Stimulated activated CD4-positive, alpha-beta T cell treated with anti-CD3 and anti-CD28 coated beads, TNF-alpha, amount 100 ng/mL, for 48 hours (primary cell): ENCODE measurements at places on chromosomes 2 and 18.

DNA sequence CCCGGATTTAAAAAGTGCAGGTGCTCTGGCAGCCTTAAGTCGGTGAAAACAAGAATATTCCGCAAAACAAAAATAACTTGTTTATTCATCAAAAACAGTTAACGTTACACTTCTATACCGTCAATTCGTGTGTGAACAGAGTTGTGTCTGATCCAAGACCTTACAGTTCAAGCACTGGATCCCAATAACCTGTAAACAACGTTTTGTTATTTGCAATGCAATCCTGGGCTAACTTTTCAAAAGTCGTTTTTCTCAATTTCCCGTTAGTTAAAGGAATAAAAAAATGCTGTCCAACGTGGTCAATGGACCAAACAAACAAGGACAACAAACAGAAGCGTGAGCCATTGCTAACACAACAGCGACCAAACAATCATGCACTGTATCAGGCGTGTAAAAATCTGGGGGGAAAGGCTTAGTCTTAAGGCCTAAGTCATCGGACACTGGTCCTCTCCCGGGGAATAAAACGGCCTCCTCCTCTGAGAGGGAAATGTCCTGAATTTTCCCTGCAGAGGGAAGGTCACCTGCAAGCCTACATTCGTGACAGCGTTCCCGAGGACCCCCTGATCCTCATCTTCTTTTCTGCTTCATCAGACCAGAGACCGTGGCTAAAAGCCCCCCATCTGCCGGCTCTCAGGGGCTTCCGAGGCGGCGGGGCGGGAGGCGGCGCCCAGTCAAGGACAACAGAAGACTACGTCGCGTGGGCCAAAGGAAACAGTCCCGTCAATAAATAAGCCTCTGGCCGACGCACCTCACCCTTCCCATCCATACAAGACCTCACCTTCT is 490 bp downstream of the NDUFS1 start:
- DNase-seq, result no peak

DNA sequence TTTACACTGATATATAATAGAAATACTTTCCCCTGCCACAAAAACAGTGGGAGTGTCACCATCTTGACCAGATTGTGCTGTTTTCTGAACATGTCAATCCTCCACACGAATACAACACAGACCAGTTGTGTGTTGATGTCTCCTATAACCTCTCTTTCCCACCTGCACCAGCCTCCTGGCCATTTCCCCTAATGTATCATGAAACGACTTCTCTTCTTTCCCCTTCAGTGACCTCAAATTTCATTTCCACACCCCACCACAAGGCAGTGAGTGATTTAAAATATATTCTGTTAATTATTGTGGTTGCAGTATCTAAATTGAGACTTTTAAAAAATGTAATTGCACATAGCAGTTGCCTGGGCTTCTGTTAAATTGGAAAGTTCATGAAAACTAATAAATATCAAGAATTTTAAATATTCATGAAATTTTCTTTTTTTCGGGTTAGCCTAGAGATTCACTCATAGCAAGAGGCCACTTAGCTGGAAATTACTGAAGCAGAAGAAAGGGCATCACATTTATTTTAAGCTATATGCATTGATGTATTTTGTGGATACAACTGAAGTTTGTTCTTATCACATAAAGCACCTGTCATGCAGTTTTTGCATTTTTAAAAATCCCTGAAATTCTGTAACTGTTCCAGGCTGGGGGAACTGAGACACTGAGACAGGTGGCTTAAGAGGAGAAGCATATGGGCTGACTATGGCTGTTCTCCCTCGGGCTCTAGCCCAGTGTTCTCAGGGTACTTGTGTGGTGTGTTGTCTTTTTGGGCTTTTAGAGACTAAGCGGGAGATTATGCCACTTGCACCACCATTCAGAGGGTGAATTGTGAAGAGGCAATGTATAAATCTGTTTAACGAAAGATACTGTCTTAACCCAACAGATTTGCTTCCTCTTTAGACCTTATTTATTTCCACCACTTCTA is 15.9 kb downstream of the FAM171B start:
- DNase-seq, result no peak

- no peak for DNase-seq
These were observed 21.9 kb upstream of the ICOS start for GRCh38 chr2:203914546-203915182.

DNA sequence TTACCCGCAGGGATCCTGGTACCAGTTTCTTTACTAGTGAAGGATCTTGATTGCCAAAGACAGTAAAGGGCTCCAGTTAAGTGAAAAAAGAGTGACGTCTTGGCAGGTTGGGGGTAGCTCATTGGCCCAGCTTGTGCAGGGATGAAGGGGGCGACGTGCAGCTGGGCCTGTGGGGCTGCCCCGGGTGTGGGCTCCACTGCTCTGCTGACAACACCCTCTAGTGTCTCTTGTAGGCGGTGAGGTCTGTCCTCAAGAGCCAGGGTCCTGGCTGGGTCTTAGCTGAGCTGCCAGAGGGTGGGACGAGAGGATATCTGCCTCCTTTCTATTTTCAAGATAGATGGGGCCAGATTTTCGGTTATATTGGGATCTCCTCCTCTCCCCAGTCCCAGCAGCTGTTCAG is 6.1 kb downstream of the ARHGEF4 start:
- no peak for DNase-seq

DNA sequence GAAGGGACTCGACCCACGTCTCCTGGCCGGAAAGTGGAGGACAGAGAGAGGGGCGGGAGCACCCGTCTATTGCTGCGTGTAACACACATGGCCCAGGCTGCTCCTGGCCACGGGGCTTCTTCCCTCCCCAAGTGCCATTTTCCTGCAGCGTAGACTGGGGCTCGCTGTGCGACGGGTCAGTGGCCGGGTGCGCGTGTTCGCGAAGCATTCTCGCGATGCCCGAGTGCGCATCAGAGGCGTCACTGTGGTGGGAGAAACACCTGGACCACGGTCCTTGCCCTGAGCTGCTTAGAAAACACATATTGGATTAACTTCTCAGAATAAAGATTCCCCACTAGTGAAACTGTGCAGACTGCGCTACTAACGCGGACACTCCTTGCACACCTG is 200.8 kb downstream of the EIPR1 start:
- DNase-seq, result no peak

- DNase-seq, result no peak
These were observed 165.7 kb upstream of the SLC14A2 start for GRCh38 chr18:45449418-45450227.

DNA sequence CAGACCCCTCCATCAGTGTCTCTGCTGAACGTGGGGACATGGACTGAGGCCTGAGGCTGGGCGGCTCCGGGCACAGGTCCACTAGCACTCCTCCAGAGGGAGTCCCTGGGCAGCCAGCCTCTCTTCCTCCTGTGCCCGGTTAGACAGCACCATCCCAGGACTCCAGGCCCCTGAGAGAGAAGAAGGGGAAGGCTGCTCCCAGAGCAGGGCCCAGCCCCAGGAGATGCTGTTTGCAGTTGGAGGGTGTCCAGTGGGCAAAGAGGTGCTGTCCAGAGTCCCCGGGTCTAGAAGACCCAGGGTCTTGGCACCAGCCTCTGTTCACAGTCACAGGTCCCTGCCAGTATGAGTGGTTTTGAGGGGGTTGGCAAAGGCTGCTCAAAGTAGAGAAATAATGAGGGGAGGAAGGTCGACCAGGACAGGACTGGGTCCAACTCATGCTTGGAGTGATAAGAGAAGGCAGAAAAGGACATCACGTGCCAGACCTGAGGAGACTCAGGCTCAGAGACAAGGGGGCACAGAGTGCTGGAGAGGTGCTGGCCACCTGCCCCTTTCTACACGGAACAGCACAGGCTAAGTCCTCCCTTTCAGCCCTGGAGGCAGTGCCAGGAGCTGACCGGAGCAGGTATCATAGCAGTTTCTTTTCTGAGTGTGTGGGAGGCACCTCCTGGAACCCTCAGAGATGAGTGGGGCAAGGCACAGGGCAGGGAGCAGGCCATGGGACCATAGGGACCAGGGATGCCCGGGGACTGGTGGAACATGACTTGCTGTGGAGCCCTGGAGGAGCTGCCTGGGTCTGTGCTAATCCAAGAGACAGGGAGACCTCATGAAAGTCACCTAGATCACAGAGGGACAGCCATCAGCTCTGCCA is 21.1 kb downstream of the CRACDL start:
- no peak for DNase-seq

GRCh38 chr2:125405816-125406215 is 1250.1 kb upstream of the GYPC start:
- no peak for DNase-seq

DNA sequence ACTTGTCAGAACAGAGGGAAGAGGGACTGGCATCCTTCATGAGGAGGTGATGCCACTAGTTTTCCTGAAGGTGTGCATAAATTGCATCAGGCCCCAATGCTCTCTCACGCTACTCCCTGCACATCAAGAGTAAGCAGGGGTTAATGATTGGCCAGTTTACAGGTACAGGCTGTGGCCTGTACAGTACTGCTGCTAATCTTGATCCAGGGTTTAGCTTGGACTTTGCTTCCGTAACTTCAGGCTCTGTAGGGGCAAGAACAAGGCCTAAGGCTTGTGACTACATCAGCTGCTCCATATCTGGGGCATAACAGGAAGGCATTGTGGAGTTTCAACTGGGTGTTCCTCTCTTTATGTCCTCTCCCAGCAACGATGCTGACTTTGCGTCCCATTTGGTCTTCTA is 96.8 kb upstream of the FZD7 start:
- no peak for DNase-seq

DNA sequence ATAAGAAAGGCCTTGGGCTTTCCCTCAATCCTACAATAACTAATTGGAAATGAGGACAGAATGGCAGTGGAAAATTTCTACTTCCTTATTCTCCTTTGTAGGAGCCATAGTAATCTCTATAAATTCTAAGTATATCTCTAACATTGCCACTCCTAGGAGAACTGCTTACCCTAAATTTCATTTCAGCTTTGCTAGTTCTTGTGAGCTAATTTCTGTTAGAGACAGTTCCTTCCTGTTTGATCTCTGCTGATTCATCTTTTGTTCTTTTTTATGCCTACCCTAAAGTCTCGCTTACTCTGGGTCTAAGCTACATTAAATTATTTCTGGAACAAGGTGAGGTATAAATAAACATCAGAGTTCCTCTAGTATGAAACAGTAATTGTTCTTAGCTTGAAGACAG is 25.7 kb downstream of the ABHD3 start:
- DNase-seq, result no peak

GRCh38 chr2:75047992-75048625 is 89.7 kb downstream of the POLE4 start:
- DNase-seq, result no peak

- no peak for DNase-seq
These were observed 89.9 kb upstream of the CDCA7 start for GRCh38 chr2:173264603-173265366.

GRCh38 chr18:57687970-57688369 is 66.3 kb upstream of the NARS1 start:
- no peak for DNase-seq

DNA sequence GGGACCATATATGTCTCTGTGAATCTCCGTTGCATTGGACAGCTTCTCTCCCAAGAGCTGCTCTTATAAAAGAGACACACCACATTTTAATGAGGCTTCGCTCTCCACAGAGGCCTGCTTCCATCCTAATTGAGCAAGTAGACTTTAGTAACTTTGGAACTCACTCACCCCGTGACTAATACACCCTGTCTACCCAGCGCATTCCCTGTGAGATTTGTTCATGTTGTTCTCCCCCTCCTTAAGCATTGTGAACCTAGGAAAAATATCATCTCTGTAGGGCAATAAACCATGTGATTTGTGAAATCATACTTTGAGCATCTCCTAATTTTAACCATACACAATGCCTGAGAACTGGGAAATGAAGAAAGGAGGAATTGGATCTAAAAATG is 56.9 kb downstream of the MCFD2 start:
- no peak for DNase-seq

DNA sequence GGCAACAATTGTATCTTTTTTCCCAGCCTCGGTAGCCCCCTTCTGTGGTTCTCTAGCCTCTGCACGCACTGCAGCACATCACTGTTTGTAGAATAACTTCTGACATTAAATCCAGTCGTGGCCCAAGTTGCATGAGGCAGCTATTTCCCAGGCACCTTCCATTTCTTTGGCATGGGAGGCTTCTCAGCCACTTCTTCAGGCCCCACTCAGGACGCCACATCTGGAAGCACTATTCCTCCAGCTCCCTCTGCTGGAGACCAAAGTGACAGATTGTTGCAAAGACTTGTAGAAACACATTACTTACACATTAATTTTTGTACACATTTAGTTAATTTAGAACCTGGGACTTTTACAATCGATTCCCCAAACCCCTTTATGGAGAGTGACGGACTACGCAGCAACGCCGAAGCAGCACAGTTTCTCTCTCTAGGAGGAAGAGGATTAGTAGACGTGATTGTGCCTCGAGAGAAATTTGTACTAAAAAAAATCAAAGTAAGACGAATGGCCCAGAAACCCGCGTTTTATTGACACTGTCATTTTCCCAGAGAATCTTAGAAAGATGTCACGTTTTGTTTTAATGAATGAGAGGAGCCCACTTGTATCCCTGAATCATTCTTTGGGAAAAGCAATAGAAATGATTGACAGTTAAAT is 57.8 kb upstream of the RGPD5 start:
- DNase-seq, result no peak

DNA sequence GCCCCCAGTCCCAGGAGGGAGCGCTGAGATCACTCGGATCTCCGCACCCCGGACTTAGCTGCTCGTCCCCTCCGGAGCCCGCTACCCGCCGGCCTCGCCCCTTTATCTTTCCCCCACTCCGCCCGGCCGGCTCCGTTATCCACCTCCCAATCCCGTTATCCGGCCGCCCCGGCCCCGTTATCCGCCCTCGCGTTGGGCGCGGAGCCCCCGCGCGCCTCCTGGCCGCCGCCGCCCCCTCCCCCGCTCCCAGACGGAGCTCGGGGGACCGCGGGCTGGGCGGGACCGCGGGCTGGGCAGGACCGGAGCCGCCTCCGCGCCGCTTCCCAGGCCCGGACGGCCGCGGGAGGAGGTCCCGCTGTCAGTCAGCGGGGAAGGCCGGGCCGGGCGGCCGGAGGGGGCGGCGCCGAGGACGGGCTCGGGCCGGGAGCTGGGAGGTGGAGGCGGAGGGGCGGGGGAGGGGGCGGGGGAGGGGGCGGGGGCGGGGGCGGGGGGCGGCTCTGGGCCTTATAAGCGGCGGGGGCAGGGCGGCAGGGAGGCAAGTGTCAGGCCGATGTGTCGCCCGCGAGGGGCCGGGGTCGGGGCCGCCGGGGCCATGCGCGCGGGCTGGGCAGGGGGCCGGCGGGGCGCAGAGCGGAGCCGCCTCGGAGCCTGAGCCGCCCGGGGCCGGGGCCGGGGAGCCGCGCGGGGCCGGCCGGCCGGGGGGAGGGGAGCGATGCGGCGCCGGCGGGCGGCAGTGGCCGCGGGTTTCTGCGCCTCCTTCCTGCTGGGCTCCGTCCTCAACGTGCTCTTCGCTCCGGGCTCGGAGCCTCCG is at the start of gene PKDCC:
PKDCC (plus strand) TSS at position 534 of the 811 bp plus-strand sequence; CDS start at position 713, 179 bp downstream.
- DNase-seq, result no peak

GRCh38 chr2:121309801-121310200 is 24.8 kb upstream of the TFCP2L1 start:
- DNase-seq, result no peak

GRCh38 chr2:198187841-198188240 is 383.4 kb downstream of the PLCL1 start:
- no peak for DNase-seq

- no peak for DNase-seq
These were observed 225.4 kb upstream of the SIX3 start for GRCh38 chr2:44716131-44716530.
